Activated CD8-positive, alpha-beta memory T cell treated with anti-CD3 and anti-CD28 coated beads, Interleukin-2, amount 50 U/mL, for 48 hours (primary cell): ENCODE measurements at places on chromosomes 5 and 9.

DNA sequence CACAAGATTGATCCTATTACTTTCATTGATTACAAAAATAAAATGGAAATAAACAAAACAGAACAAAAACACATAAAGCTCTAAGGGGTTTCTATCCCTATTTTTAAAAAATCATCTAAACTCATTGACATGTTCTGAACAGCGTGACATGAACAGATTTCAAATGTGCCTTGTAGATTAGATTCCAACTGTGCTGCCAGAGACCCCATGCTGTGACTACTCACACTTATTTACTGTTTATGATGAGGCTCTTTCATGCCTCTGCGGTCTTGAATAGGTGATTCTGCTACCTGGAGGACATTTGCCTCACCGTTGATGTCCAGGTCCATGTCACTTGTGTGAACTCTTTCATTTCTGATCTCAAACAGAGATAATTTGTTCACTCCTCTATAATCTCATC lies 990.2 kb downstream of the CDH12 start:
- DNase-seq: no peak

DNA sequence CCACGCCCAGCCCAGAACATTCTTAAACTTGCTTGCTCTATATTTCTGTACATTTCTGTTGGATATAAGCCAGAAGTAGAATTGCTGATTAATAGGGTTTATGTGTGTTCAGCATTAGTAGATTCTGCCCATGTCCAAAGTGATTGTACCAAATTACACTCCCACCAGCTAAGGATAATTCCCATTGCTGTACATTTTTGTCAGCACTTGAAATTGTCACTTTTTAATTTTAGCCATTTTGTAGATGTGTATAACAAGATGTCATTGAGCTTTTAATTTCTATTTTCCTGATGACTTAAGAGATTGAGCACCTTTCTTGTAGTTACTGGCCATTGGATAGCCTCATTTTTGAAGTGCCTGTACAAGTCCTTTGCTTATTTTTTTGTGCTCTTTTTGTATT lies 46.4 kb downstream of the AQP7 start:
- DNase-seq: no peak

DNA sequence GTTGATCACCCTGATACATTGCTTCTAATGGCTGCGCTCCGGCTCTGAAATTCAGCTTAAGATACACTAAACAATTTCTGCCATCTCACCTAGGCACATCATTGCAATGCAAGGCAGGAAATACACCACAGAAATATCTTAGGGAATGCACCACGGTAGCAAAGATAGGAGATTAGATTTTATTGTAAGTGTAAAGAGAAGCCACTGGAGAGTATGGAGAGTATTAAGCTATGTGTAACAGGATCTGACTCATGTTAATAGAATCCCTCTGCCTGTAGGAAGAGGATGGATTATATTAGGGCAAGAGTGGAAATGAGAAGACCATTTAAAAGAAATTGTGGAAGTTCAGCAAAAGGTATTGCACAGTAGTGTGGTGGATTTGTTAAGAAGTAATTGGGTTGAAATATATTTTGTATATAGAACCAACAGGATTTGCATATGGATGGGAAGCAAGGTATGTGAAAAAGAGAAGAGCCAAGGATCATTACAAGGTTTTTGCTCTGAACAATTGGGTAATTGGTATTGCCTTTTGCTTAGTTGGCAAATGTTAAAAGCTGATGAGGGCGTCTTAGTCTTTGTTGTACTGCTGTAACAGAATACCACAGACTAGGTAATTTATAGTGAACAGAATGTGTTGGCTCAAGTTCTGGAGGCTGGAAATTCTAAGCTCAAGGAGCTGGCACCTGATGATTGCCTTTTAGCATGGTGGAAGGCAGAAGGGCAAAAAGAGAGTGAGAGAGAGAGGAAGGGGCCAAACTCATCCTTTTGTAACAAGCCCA lies 636.1 kb downstream of the PSAT1 start:
- no peak for DNase-seq

- no peak for DNase-seq
Observed at GRCh38 chr9:121676926-121677325, 25.5 kb downstream of the DAB2IP start.

- DNase-seq: no peak
Observed at GRCh38 chr9:127714020-127714750, 1.3 kb downstream of the PTRH1 start.

DNA sequence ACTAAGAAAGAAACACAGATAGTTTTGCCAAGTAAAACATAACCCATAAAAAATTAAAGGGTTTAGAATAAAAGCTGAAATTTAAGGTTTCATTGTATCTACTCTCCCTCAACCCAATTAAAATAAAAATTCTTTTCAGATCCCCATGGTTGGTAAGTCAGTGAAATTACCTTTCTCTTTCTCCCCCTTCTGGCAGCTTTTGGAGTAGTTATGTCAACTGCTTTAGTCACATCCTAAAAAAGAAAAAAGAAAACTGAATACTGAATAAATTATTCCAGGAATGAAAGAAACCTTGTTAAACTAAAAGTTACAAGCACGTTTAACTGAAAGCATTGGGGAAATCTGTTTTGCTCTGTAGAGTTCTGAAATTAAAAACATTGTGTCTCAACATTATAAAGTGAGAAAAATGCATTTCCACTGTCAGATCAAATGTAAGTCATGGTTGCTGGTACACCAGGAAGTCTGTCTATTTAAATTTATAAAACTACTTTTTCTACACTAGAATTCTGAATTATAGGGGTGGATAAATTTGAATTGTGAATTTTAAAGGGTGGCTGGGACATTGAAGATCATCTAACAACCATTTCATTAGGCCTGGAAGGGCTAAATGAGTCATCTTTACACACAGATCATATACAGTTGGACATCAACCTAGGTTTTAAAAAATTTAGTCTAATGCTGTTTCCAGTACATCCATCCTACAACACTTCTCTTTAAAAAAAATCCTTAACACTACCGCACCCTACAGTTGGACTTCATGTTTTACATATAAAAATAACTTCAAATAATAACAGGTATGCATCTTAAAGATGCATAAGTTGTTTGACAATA lies 24.7 kb downstream of the PSIP1 start:
- no peak for DNase-seq

DNA sequence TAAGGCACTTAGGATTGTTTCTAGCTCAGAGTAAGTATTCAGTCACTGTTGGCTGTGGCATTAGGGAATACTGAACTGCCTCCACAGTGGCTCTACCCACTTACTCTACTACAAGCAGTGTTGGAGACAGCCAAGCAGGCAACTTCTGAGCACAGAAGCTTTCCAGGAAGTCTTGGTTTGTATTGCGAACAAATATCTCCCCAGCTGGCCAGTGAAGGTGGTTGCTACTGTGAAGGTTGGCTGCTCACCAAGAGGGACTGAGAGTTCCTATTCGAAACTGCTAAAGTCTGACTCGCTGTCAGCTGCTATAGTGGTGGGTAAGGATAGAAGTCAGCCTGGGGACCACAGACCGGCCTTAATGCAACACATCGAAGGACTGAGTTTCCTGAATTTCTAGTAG lies 319.1 kb downstream of the KIF4B start:
- DNase-seq: no peak

DNA sequence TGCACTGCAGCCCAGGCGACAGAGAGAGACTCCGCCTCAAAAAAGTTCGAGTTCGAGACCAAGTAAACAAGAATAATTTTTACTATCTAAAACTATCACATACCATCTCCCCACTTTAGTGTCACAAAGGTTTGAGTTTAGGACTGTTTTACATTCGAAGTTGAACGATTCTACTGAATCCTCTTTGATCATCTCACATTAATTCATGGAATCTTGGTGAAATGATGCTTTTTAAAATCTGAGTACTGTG lies 715 bp upstream of the RPS6 start:
- no peak for DNase-seq

DNA sequence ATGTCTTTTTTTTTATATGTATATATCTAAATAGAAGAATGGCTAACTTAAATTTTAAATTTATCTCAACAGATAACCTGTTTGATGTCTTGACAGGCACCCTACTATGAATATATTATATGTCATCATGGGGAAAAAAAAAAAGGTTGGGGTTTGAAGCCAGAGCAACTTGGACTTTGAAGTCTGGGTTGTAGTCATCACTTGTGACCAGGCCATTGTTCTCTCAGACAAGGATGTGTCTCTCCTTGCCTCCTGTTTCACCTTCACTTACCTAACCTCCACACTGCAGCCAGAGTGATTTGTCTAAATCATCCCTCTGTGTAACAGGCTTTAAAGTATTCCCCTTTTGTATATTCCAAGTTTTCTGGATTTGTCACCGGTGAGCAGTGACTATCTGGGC lies 56.7 kb upstream of the TNFSF8 start:
- DNase-seq: no peak

GRCh38 chr5:123708074-123708806 lies 196.3 kb downstream of the CSNK1G3 start:
- DNase-seq: no peak

DNA sequence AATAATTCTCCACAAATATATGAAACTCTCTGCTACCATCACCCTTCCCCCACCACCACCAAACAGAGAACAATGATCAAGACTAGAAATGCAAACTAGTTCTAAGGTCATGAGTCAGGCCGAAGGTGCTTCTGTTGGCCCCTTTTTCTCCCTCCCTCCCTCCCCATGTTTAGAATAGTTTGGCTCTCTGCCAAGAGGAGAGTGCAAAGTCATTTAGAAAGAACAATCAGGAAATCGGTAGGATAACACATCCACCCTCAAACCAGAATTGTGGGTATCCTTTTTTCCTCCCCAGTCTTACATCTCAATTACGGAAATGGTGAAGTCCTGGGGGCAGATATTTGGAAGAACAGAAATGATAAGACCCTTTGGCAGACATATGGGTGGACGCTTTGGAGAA lies 170.1 kb downstream of the SLF1 start:
- no peak for DNase-seq

DNA sequence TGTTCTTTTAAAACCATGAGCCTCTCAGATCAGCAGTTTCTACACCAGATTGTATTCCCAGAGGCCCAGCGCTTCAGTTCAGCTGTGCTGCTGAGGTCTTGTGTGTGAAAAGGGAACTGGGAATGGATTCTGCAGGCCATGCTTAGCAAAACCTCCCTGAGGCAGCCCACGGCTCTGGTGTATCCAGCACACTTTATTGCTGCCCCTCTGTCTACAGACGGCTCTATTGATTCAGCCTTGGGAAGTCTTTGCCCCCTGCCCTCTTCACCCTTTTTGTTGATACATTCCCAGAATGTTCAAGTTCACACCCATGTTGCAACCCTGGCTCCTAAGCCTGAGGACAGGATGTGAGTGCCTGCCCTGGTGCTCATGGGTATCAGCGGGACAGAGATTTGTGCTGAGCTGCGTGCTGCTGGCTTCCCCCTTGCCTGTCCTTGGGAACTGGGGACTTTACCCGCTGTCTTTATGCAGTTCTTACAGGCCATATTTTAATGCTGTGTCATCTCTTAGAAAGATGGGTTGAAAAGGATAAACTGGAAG lies 37.3 kb downstream of the ARHGAP26 start:
- no peak for DNase-seq

- no peak for DNase-seq
Observed at GRCh38 chr9:93964685-93965084, 9.5 kb upstream of the BARX1 start.

DNA sequence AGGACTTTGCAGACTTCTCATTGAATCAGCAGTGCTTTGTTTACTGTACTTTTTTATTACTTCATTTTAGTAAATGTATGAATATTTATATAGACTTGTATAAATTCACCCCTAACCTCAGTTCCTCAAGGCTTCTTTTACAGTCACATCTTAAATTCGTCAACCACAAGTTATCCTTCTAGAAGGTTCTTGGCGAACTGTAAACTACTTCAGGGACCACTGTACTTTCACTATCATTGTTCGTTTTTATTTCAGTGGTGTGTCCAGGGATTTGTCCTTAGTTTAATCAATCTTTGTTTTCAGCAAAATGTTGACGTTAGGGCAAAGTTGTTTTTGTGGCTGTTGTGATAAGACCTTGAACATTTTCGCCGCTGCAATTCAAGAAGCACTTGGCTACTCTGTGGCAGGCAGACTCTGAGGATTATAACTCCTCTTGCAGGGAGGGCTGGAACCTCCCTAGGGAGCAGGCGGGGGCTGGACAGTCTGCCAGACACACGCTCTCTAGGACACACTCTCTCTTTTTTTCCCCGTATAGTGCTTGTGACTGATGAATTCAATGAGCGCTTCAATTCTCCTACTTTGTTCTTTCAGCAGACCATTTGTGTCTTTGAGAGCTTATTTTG lies 252.8 kb downstream of the FBXL7 start:
- DNase-seq: no peak

- DNase-seq: no peak
Observed at GRCh38 chr5:117425163-117425562, 850.5 kb upstream of the SEMA6A start.
